ENCODE measurements at places on chromosomes 13 and 19.
A peak's percentile ranks its signal among the peaks of the same experiment; 100 is the strongest.

DNA sequence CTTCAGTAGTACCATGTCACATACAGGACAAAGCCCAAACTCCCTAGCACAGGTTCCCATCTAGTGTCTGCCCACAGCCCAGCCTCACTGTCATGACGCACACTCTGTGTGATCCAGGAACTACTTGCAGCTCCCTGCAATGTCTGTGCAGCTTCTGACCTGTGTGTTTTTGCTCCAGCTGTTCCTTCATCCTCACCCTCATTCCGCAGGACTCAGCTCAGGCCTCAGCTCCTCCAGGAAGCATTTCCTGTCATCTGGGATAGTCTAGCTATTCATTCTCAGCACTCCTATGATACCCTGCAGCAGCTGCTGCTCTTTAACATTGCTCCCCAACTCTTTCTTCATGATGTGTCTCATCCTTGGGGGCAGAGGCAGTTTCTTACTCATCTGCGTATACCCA, 56.1 kb downstream of the ENOX1 start:
- peak; percentile 79 for DNase-seq

DNA sequence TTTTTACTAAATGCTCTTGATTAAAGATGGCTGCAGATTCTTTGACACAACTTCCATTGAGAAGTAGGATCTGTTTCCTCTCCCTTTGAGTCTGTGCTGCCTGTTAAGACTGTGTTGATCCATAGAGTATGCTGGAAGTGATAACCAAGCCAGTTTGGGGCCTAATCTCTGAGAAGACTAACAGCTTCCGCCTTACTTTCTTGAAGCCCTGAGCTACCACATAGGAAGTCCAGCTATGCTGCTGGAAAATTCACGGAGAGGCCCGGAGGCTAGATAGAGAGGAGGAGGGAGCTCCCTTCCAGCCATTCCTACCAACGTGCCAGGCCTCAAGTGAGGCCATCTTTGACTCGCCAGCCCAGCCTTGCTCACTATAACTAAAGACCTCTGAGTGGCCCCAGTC, 12.5 kb downstream of the RAP2A start:
- DNase-seq: no peak

GRCh38 chr13:108176685-108177274, 38.6 kb downstream of the LIG4 start:
- DNase-seq: no peak

DNA sequence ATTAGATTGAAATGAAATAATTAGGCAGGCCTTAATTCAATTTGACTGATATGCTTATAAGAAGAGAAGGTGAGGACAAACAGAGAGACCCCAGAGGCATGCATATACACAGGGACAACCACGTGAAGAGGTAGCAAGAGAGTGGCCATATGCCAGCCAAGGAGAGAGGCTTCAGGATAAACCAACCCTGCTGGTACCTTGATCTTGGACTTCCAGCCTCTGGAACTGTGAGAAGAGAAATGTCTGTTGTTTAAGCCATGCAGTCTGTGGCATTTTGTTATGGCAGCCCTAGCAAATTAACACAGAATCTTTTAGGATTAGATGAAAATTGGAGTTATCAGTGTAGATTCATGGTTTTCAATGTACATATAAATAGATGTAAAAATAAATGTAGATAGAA, 120.1 kb downstream of the KCTD15 start:
- no peak for DNase-seq

- peak; percentile 81 for DNase-seq
Observed at GRCh38 chr13:102983496-102983895, 82.7 kb downstream of the SLC10A2 start.

GRCh38 chr13:51805925-51806324, 2.0 kb upstream of the DHRS12 start:
- no peak for DNase-seq

DNA sequence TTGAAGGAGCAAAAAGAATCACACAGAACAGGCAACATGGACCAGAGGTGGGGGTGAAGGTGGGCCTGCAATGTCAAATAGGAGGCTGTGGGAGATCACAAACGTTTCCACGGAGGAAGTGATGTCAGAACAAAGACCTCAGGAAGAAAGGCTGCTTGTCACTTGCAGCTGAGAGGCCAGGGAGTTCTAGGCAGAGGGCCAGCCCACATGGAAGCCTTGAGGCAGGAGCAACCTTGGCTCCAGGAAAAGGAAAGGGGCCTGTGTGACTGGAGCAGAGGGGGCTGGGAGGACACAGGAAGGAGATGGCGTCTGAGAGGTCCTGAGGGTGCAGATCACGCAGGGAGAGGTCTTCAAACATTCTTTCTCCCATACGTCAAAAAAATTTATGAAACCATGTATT, 16.3 kb downstream of the ZNF160 start:
- DNase-seq: peak; percentile 5

DNA sequence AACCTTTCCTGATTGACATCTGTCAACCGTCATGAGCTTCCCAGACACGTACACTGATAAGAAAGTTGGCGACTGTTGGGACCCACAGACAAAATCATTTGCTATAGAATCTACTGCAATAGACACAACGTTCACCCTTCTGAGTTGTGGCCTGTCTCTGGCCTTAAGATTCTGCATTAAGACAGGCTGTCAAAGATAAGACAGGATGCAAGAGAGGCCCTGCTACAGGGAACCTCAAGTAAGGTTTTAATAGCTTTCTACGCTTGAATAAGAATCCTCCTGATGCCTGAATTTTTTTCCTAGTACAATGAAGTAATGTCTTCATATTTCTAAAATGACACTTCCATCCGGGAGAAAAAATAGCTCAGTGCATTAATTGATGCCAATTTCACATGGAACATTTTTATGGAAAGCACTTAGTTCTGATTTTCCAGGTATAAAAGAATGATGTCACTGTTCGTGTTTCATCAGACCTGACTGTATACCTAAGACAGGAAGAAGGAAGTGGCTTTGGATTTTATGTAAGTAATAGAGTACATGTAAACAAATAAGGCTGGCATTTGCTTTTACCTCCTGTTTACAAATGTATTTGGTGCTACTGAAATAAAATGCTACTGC, 275.2 kb upstream of the GPC6 start:
- peak; percentile 13 for DNase-seq

- no peak for DNase-seq
Observed at GRCh38 chr13:106561551-106562170, 6.3 kb downstream of the ARGLU1 start.

- no peak for DNase-seq
Observed at GRCh38 chr19:50189331-50189730, 14.1 kb upstream of the MYH14 start.

- no peak for DNase-seq
Observed at GRCh38 chr19:14056741-14057356, 5.0 kb downstream of the PALM3 start.

DNA sequence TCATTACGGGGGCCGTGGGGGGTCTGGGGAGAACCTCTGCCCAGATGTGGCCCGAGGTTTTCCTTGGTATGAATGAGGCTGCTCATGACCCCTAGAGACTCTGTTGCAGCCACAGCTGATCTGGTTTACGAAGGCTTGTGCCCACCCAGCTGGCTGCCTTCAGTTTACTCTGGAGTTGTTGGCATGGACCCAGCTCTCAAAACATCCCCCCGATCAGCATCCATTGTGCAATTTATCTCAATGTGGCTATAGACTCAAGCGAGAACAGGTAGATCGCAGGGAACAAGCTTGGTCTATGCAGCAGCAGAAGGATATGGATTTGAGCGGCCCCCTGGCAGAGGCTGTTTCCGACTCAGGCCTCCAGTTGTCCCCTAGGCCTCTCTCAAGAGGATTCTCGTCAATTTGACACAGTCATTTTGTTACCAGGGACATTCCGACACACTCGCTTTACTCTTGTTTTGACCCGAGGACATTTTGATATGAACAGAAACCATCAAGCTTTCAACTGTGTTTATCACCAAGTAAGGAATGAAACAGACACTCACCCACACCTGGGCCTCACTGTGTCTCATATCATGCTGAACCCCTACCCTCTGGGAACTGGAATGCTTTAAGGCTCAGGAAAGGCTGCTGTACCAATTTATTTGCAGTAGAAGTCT, 161.5 kb downstream of the KATNAL1 start:
- DNase-seq: no peak

DNA sequence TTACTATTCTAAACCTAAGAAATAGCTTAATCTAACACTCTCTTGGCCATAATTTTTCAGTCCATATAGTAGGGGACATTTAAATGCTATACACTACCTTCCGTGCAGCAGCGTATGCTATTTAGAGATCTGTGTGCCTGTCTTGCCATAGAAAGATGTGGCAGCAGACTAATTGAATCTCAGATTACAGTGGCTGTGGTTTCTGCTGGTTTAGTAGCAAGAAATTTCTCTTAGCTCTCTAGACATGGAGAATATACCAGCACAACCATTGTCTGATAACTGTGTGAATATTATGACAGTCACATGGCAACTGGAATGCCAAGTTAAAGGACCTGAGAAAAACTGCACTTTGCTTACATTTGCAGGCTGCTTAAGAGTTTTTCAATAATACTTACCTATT, 672.4 kb upstream of the MIR17HG start:
- no peak for DNase-seq

DNA sequence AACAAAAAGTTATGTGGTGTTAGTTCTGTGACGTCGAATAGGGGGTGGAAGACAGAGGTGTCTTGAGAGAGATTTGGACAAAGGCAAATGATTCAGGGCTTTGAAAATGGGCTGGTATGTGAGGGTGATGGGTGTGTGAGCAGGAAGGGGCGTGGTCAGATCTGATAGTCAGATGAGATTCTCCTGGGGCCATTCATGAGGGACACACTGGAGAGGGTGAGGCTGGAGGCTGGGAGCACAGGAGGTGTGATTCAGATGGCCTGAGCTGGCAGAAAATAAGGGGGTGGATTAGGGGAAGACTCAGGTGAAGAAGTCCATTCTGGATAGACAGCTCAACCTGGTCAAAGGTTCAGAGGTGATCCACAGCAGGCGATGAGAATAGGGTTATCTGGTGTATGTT, 28.0 kb downstream of the CYP4F22 start:
- DNase-seq: no peak

GRCh38 chr19:56139847-56140582, 1.1 kb upstream of the ZNF444 start:
- no peak for DNase-seq

DNA sequence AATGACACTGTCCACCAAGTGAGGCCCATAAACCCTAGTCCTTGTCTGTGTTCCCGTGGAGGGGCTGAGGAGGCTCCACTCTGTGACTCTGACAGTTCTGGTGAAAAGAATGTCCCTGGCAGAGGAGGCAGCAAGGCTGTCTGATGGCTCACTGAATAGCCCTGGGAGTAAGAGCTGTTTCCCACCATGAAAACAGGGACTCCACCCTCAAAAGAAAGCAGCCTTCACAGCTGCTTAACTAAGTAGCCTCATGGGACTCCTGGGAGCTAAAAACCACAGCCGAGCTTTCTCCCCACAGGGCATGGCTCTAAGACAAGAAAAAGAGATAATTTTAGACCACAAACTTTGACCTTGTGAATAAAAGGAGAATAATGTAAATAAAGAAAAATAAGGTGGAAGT, 135.1 kb upstream of the FRY start:
- peak; percentile 55 for DNase-seq

GRCh38 chr13:76556627-76557026, 329.6 kb downstream of the KCTD12 start:
- DNase-seq: no peak

- no peak for DNase-seq
Observed at GRCh38 chr13:23443878-23444277, 10.4 kb upstream of the SACS start.

- no peak for DNase-seq
Observed at GRCh38 chr19:32396046-32396652, 9.4 kb upstream of the DPY19L3 start.

DNA sequence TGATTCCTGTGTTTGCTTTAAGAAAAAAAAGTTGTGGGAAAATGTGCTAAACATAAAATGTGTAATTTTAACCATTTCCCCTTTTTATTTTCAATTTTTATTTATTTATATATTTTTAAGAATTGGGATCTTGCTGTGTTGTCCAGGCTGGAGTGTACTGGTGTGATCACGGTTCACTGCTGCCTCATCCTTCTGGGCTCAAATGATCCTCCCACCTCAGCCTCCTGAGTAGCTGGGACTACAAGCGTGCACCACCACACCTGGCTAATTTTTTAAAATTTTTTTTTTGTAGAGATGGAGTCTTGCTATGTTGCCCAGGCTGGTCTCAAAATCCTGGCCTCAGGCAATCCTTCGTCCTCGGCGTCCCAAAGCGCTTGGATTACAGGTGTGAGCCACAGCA, 19.0 kb downstream of the CACNG6 start:
- DNase-seq: no peak
